Naive thymus-derived CD8-positive, alpha-beta T cell (primary cell): ENCODE measurements at places on chromosomes 2 and 18.

- DNase-seq = no peak
These were observed 170.1 kb upstream of the REV1 start for GRCh38 chr2:99659874-99660273.

DNA sequence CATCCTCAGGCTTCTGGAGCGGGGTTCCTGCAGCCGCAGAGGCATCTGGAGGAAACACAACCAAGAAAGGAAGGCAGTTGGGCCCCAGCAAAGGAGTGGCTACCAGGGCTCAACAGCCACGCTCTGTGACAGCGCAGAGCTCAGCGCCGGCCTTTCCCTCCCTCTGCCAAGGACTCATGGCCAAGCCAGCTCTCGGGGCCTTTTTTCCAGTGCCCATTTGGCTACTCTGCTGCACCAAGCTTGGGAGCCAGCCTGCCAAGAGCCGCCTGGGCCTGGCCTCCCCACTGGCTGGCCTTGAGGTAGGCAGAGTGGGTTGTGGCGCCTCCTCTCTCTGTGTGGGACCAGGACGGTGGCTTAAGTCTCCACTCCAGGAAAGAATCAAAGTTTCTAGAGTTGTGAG lies 7.2 kb upstream of the CCDC74A start:
- DNase-seq = no peak

GRCh38 chr2:150060341-150060740 lies 427.1 kb downstream of the RND3 start:
- DNase-seq = no peak

GRCh38 chr2:237700512-237701032 lies 73.2 kb downstream of the LRRFIP1 start:
- peak; percentile 68 for DNase-seq

DNA sequence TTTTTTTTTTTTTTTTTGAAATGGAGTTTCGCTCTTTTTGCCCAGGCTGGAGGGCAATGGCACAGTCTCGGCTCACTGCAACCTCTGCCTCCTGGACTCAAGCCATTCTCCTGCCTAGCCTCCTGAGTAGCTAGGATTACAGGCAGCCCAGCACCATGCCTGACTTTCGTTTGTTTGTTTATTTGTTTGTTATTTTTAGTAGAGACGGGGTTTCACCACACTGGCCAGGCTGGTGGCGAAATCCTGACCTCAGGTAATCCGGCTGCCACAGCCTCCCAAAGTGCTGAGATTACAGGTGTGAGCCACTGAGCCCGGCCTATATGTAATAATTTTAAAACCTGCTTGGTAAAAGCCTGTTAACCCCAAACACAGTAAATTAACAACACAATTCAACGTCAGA lies 435.7 kb downstream of the LRRTM4 start:
- no peak for DNase-seq

DNA sequence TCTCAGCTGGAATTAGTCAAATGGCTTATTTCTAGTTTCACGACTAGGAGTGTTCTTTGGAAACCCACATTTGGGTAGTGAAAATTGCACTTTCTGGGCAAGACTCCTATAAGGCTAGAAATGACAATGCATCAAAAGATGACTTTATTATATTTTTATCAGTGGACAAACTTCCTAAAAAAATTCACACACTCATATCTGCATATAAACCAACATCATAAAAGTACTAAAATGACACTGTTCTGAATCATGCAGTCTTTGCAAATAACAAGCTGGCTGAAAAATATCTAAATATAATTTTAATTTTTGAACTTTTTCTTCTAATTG lies 17.6 kb downstream of the MXD1 start:
- DNase-seq = no peak

DNA sequence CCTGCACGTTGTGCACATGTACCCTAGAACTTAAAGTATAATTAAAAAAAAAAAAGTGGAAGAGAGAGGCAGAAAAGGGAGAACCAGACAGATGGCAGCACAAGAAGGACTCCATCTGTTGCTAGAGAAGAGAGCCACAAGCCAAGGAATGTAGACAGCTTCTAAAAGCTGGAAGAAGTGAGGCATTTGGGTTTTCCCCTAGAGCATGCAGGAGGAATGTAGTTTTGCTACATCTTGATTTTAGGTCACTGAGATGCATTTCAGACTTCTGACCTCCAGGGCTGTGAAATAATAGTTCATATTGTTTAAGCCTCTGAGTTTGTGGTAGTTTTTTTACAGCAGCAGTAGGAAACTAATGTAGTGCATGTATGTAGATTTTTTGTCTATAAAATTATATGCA lies 46.0 kb downstream of the CAVIN2 start:
- DNase-seq = no peak

- no peak for DNase-seq
These were observed 12.8 kb downstream of the UPP2 start for GRCh38 chr2:158114516-158114915.

DNA sequence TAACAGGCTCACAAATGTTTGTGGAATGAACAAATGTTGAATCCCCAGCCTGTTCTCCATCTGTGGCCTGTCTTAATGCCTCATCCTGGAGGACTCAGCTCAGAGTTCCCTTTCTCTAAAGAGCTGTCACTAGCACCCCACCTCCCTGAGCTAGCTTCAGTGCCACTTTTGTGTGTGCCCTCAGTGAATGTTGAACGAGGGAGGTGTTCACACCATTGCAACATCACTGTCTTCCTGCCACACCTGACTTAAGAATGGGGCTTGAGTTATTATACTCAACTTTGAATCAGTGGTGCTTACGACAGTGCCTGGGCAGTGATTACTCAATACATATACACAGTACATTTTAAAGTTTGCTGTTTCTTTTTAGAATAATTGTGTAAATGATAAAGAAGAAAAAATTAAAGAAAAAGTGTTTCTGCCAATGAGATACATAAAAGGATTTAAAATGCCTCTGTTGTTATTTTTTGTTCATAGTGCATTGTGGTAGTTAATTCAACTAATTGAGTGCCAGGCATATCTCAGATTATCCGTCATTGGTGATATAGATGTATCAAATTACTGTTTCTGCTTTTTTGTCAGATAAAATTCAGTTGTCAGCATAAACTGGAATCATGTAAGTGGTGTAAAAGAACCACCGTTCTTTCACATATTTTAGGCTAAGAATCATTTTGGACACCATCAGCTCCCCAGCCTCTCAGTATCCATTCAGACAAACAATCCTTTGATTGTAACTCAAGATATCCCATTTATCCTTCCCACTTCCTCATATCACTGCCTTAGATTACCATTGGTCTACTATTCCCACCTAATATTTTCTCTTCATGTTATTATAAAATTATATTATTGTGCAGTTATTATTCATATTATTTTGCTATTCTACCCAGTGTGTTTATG lies 304.7 kb downstream of the PTPRM start:
- no peak for DNase-seq

DNA sequence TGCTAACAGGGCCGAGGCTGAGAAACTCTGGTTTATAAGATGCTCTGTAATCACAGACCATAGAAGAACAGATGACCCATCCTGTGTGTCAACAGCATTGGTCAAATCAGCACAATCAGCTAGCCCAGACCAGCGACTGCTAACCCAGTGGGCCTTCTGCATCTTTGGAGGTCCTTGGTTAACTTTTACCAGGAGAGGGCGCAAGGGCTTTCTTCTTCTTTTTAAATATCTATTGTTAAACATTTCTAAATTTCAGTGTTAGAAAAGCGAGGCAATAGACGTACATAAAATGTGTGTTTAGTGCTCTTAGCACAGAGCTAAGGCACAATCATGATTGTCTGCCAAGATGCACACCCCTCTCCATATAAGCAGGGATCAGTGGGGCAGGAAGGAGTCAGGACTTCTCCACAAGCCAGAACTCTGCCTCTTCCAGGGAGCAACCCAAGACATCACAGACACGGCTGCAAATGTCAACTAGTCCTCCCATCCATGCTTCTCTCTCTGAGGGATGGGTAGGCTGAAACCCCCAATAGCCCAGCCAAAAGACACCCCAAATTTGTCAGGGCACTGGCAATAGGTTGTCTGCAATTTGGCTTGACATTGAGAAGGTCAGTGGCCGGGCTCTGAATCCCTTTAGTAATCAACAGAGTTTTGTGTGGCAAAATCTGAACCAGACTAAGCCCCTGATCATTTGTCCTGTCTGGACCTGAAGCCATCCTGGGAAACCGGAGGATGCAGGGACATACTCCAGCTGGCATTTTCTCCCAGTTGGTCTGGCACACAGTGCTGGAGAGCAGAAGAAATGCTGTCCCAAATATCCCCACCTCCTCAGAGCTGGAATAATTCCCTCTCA lies 188.2 kb downstream of the BCL2 start:
- peak; percentile 69 for DNase-seq

DNA sequence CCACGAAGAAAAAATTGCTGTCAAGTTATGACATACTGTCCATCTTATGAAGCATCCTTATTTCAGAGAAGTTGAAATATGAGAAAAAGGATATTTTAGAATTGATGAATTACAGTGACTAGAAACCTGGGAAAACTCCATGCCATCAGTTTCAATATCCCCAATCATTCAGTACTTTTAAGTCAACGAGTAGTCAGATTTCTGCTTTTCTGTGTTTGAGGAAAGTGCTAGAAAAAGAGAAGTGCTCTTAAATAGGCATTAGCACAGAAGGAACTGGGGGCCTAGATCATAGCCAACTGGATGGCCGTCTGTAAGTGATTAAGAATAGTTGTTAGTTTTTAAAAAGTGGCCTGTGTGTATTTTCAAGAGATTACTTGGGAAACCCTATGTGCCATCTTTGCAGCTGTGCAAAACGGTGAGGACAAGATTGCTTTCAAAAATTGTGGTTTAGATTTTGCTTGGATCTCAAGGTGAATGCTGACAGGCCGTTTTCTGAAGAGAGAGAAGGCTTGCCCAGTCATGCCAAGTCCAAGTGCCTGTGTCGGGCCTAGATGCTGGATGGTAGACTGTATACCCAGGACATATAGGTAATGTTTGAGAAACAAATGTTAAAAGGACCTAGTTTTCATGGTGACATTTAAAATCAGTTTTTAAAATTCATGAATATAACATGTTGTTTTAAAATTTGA lies 5.1 kb downstream of the NEDD4L start:
- DNase-seq = no peak

DNA sequence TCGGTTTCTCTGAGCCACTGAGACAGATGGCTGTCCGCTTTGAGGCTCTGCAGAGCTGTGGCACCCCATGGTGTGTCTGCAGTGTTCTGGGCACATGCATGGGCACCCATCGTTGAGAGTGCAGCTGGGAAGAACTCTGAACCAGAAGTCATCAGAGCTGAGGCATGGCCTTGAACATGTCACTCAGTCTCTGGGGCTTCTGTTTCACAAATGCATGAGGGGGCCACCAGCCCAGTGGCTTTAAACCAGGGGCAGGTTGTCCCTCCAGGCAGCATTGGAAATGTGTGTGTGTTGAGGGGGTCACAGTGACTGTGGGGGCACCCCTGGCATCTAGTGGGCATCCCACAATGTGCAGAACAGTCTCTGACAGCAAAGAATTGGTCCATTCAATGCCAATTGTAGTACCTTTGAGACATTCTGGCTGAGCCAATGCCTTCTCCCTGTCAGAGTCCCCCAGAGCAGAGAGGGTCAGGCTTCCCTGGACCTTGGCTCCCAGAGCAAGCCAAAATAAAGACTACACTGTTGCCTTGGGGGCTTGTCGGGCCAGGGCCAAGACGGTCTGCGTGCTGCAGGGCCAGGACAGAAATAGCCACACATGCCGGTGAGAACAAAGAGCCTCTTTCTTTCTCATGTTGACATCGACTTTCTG lies 9.3 kb upstream of the PSMD1 start:
- DNase-seq = no peak

- DNase-seq = no peak
These were observed 66.6 kb downstream of the PHLPP1 start for GRCh38 chr18:62781893-62782292.

GRCh38 chr2:179049546-179050311 lies at the start of gene CCDC141:
CCDC141 (minus strand) TSS chr2:179050137; CDS start chr2:179049941, 196 bp downstream.
- no peak for DNase-seq

GRCh38 chr2:112621790-112622527 lies 23.8 kb upstream of the SLC20A1 start:
- DNase-seq = no peak

DNA sequence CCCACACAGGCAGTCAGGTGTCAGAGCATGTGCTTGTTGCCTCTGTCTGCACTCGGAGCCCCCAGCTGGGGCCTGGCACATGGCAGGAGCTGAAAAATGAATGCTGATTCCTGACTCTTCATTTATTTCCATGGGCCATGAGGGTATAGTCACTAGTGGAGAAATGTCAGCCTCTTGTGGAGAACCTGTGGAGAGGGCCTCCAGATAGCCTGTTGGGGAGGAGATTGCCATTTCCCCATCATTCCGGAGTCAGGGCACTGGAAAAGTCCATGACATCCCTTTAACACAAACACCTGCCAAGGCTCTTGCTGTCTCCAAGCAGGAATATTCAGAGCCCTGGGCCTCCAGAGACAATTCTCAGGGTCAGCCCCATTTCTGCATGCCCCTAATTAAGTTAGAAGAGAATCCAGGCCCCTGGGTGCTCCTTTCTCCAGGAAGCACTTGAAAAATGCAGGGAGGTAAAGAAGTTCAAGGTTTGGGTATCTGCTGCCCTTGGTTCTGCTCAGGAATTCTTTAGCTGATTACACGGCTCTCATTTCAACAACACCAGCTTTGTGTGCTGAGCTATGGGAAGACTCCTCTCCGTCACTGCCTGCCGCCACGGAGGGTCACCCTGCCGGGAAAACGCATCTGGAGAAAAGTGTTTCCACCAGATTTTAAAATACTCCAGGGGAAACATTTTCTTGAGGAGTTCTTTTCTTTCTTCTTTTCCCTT lies 311.3 kb downstream of the MYCN start:
- DNase-seq = no peak

GRCh38 chr2:84223191-84223590 lies 235.9 kb downstream of the SUCLG1 start:
- no peak for DNase-seq

- no peak for DNase-seq
These were observed 972 bp downstream of the RSAD2 start for GRCh38 chr2:6878549-6878948.

DNA sequence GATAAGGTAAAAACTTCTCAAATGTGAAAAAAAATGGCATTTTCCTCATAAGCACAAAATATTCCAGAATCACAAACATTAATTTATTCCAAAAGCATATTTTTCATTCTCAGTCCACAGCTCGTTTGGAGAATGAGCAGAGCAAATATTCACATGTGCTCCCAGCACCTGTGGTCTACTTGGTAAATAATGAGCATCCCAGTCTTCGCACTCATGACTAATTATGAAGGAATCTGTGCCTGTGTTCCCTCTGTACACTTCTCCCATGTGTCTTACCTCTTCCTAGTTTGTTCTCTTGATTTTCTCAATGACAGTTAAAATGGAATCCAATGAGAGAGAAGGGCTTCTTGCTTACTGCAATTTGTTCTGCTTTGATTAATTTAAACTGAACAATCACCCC lies 671.0 kb upstream of the SOX11 start:
- no peak for DNase-seq

- no peak for DNase-seq
These were observed 681.8 kb downstream of the SLC4A3 start for GRCh38 chr2:220309215-220309614.

GRCh38 chr18:42773870-42774269 lies 341.6 kb downstream of the RIT2 start:
- DNase-seq = no peak

- no peak for DNase-seq
These were observed 879 bp upstream of the ADAM23 start for GRCh38 chr2:206442474-206442832.
